ENCODE measurements at places on chromosomes 7 and 10.

DNA sequence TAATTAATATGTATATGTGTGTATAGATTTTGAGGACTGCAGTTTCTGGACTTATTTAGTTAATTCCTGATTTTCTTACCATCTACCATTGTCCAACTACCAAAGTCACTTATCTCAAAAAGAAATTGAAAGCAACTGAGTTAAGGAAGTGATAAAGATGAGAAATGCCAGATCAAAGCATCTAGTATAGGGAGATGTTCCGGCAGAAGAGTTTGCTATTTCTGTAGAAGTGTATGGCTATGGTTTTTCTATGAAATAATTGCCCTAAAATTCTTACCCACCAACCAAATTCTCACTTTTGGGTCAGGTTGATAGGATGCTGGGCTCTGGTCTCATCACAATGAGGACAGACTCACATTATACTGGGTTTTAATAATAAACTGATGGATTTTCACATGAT is 64.0 kb upstream of the RAB11FIP2 start:
- DNase-seq: no peak

DNA sequence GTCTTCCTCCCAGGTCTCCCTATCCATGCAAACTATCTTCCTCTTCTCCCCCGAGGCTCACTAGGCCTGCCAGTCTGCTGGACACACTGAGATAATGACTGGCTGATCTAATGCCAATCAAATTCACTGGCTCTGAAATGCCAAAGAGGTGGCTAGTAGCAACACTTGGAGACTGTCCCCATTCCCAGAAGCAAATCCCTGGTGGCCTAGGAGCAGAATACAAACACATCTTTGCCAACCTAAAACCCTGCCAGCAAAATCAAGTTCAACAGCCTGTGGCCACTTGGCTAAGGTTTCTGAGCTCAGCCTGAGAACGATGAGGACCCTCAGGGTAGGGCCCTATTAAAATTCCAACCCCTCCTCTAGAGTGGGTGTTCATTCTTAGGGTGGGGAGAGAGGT is 46.6 kb downstream of the SH3PXD2A start:
- no peak for DNase-seq

GRCh38 chr7:38317515-38317914 is 44.1 kb upstream of the TARP start:
- no peak for DNase-seq

DNA sequence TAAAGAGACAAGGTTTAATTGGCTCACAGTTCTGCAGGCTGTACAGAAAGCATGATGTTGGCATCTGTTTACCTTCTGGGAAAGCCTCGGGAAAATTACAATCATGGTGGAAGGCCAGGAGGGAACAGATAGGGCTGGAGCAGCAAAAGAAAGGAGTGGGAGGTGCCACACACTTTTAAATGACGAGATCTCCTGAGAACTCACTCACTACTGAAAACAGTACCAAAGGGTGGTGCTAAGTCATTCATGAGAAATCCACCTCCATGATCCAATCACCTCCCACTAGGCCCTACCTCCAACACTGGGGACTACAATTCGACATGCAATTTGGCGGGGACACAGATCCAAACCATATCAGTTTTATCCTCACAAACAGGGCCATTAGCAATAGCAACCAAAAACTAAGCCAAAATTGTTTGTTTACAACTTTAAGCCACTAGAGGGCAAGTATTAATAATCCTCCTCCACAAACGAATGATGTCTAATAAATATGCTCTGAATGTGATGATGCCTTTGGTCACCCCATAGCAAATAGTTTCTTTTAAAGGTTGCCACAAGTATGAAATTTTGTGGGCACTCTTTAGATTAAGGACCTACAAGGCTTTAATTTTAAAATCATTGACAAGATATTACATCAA is 129.2 kb upstream of the NRBF2 start:
- DNase-seq: no peak

DNA sequence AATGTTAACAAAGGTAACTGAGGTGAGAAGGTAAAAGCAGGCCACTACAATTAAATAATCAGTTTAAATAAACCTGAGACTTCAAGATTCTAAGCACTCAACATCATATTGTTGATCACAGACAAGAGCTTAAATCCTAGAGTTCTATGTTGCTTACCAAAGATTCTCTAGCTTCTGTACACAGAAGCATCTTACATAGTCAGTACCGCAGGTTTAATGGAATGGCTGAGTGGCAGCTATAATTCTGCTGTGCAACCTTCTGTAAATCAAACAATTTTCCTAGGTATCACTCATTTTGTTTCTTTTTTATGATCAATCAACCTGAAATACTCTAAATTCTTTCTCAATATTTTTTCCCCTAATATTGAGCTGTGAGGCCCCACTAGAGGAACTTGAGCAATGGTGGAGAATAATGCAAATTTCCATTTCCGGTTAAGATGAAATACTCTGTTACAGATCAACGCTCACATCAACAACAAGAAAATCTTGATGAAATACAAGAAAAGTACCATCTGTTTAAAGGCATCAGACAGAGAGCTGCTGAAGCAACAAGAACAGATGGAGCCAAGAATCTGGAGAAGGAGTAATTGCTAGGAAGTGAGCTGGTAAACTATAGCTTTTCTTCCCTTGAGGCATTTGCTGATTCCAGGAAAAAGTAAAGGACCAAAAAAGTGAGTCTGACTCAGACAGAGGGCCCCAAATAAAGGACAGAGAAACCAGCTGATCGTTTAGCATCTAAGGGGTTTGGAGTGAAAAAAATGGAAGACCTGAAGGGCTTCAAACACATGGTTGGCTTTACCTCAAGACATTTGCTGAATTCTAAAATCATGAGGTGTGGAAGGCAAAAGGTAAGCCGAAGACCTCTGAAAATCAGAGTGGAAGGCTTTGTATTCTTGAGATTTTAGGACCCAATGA is 22.6 kb downstream of the PNPLA8 start:
- DNase-seq: no peak

DNA sequence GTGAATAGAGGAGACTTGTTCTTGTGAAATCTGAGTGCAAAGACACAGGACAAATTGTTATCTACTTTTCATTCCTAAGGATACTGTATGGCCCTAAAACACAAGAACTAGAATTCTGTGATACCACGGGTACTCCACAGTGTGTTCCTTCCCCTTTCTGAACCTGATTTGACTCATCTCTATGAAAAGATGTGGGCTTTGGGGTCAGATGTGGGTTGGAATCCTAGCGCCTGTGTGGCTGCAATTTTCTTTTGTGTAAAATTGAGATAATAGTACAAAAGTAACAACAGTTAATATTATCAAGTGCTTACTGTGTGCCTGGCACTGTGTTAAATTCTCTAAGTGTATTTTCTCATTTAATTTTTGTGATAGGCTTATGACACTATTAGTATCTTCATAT is 8.1 kb downstream of the SRGN start:
- DNase-seq: no peak

DNA sequence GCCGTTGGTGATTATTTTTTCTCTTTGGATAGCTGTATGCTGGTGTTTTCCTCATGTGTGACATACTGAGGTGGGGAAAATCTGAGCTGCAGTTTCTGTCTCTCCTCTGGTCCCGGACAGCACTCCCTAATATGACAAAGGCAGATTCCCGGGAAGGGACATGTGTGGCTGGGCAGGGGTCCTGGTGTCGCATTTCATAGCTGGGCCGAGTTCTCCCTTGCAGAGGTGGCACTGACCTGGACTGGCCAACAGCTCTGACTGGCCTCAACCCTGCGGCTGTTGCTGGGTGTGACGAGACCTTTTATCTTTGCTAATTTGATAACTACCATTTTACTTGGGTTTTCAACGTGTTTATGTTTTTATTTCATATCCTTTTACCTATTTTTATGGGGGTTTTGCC is 248.6 kb upstream of the TCERG1L start:
- DNase-seq: no peak

- no peak for DNase-seq
Observed at GRCh38 chr7:90261441-90261840, 16.5 kb downstream of the CFAP69 start.

GRCh38 chr10:68924593-68924992 is 23.5 kb downstream of the DDX50 start:
- DNase-seq: no peak

DNA sequence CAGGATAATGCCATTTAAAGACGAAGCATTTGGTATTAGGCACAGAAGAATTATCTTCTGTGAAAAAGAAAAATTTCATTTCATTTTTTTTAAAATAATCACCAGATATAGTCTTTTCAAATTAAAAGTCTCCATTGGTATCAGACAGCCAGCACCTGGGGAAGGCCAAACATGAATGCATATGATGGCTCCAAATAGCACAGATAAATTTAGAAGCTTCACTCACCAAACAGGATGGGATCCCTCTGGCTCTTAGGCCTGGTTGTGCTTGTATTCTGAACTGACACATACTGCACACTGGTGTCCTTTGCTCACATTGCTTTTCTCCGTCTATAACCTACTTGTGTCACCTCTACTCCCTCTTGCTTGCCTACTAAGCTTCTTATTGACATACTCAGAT is 169.5 kb upstream of the CHRM2 start:
- DNase-seq: no peak

DNA sequence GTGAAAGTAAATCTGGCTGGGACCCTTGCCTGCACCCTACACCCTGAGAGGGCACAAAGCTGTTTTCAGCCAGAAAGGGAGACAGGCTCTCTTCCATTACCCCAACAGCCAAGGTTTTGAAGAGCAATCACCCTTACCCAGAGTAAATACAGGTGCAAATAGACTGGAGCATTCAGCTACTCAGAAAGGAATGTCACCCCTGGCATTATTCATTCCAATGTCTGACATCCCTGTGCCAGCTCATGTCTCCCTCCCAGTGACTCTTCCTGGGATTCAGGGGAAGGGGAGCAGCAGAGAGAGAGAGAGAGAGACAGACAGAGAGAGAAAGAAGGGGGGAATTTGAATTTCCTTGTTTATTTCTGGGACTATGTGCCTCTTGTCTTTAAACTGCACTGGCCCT is 611.8 kb downstream of the SORCS3 start:
- no peak for DNase-seq

GRCh38 chr10:112580267-112580666 is 133.3 kb downstream of the VTI1A start:
- no peak for DNase-seq

- no peak for DNase-seq
Observed at GRCh38 chr10:88455831-88456230, 127.3 kb downstream of the RNLS start.

DNA sequence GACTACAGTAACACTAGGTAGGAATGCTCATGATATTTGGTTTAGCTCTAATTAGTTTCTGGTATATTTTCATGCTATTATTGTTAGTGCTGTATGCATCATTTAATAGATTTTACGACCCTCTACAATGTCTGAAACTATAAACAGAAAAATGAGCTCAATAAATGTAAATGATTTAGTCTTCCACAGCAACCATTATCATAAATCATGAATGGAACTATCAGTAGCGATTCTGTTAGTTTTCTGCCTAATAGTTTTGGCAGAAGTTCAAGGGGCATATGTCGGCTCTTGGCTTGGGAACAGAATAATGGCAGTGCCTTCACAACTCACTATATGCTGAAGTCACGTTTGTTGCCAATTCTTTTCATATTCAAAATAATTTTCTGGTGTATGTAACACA is 494.8 kb downstream of the PARD3 start:
- DNase-seq: no peak

DNA sequence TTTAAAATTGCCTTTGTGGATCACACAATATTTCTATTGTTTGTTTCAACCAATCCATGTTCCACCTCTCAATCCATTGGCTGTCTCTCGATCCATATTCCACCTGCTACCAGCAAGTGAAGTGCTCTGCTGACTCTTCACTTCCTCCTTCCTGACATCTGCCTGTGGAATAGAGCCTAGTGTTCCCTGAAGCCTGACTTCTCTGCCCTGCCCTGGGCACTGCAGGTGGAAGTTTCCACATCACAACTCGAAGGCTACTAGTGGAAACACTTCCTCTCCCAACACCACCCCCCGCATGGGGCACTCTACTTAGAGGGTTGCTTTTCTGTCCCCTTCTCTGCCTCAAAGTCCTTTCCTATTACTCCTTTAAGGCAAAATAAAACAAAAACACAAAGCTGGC is 563.8 kb upstream of the IGFBP3 start:
- DNase-seq: no peak

All from right forelimb (tissue), 1 donor.